ENCODE measurements at places on chromosomes 5 and 9.

DNA sequence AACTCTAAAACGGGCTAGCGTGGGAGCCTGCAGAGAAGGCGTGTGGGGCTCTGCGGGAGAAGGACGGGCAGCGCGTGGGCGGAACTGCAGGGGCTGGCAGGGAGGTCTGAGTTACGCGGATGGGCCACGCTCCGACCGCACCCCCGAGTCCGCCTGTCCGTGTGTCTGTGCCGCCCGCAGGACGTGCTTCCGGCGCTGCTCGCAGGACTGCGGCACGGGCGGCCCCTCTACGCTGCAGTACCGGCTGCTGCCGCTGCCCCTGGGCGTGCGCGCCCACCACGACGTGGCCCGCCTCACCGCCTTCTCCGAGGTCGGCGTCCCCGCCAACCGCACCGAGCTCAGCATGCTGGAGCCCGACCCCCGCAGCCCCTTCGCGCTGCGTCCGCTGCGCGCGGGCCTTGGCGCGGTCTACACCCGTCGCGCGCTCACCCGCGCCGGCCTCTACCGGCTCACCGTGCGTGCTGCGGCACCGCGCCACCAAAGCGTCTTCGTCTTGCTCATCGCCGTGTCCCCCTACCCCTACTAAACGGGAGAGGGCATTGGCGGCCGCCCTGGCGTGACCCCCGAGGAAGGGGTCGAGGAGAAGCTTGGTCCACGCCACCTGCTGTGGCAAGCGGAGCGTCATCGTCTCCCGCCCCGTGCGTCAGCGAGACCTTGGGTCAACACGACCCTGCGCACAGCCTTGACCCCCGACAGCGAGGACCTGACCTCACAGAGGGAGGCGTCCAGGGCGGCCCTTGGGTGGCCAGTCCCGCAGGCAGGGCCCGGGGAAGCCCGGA is 11.4 kb upstream of the ASS1 start:
- no peak overlapping the region for H3K27ac ChIP-seq
- peak; percentile 61 for DNase-seq
- no peaks in the 10 kb centered on the region for H3K27me3 ChIP-seq
- no peaks in the 10 kb centered on the region for H3K36me3 ChIP-seq
- peak overlapping the region; percentile 48 for H3K4me3 ChIP-seq

GRCh38 chr9:69175486-69175885 is 1.4 kb downstream of the TJP2 start:
- peak overlapping the region; percentile 82 for H3K4me3 ChIP-seq
- H3K4me1 ChIP-seq: peaks cover 5% of the 10 kb centered on the region
- no peaks in the 10 kb centered on the region for H3K36me3 ChIP-seq
- DNase-seq: no peak

- no peak overlapping the region for H3K27ac ChIP-seq
- no peak for DNase-seq
Observed at GRCh38 chr5:1846583-1846982, 36.1 kb downstream of the IRX4 start.

DNA sequence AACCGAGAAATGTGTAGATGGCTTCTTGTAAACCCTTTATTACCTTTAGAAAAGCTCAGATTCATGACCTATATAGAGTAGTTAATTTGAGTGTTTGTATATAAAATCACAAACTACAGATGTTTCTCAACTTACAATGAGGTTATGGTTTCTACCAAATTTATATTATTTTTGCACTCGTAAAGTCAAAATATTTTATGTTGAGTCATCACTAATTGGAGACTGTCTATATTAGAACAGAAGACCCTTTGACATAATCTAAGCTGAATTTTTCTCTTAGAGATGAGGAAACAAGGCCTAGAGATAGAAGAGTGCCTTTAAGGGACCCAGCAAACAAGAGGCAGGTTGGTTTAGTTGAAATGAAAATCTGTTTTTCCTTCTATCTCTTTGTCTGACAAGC is 20.0 kb upstream of the NMUR2 start:
- no peaks in the 10 kb centered on the region for H3K4me1 ChIP-seq
- no peak overlapping the region for H3K4me3 ChIP-seq
- no peaks in the 10 kb centered on the region for H3K27me3 ChIP-seq
- no peaks in the 10 kb centered on the region for H3K36me3 ChIP-seq
- no peak overlapping the region for H3K27ac ChIP-seq

DNA sequence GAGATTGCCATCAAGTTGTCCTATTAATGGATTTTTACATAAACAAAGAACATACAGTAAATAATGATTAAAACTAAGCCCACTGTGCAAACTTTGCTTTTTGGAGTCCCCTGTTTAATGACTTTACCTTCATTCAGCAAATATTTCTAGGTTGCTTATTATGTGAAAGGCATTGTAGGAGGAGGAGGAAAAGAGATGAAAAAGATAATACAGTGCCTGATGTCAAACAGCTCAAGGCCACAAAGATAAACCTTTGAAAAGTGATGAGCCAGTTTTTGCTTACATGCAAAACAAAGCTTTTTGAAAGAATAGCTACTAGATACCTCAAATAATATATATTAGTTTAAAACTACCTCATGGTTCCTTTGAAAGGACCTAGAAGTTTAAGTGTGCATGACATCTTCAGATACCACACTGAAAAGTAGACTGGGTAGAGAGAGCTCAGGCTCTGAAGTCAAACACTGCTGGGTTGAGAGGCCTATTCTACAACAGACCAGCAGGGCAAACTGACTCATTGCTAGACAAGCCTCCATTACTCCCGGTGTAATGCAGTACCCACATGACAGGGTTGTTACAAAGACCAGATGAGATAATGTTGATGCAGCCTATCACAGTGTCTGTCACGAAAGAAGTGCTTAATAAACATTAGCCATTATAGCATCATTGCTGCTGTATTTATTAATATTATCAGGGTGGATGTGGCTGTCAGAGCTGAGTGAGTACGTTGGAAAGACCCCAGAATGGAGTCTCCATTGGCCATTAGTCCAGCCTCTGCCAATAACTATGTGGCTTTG is 11.8 kb downstream of the DEPDC1B start:
- H3K27me3 ChIP-seq: no peaks in the 10 kb centered on the region
- H3K27ac ChIP-seq: no peak overlapping the region
- H3K4me1 ChIP-seq: no peaks in the 10 kb centered on the region
- no peak overlapping the region for H3K4me3 ChIP-seq

- no peak for DNase-seq
- no peaks in the 10 kb centered on the region for H3K36me3 ChIP-seq
- H3K4me1 ChIP-seq: no peaks in the 10 kb centered on the region
Observed at GRCh38 chr9:130497139-130497538, 52.4 kb downstream of the ASS1 start.

DNA sequence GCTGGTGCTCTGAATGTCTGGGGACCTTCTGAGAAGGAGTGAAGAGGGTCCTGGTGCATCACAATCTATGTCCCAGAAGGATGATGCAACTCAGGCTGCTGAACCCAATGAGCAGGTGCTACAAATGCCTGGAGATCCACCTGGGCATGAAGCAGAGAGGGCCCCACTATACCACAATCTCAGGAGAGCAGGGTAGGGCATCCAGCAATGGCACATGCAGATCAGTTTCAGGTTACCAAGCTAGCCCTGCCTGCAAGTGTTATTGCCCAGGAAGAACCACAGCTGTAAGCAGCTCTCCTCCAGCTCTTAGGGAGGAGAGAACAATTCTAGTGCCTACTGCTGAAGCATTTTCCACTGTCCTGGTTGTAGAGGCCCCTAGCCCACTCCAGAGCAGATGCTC is 389.2 kb upstream of the TNC start:
- no peak for DNase-seq
- no peaks in the 10 kb centered on the region for H3K27me3 ChIP-seq
- H3K36me3 ChIP-seq: no peaks in the 10 kb centered on the region
- no peak overlapping the region for H3K4me3 ChIP-seq

DNA sequence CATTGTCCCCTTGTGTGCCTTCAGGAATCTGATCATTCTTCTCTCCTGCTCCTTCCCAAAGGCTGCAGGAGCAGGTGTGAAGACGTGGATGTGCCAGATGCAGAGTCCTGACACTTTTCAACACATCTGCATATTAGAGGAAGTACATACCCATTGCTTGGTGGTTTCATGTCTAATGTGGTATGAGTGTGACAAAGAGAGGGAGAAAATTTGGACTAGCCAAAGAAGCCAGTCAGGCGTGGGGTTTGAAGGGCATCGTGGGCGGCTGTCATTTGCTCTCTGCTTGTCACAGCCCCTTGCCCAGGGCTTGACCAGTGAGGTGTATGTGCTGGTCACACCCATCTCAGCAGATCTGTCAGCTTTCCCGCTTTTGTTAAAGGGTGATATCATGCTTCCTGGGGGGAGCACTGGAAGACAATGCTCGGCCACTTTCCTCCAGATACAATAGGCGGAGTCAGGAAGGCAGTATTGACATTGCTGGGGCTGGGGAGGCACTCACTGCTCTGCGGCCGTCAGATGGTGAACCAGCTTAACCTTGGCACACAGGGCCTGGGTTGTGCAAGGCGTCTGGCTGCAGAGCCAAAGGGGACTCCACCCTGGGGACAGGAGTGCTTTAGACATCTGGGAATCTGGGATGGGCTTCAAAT is 8.6 kb downstream of the TEK start:
- no peaks in the 10 kb centered on the region for H3K36me3 ChIP-seq
- H3K27me3 ChIP-seq: no peaks in the 10 kb centered on the region
- H3K4me1 ChIP-seq: no peaks in the 10 kb centered on the region
- no peak for DNase-seq

GRCh38 chr9:19788614-19789271 is at the start of gene SLC24A2:
Gene SLC24A2 (minus strand): TSS chr9:19789037.
- H3K4me3 ChIP-seq: peak within 1 kb of the TSS; percentile 36
- no peaks in the 10 kb centered on the region for H3K4me1 ChIP-seq
- DNase-seq: peak; percentile 17
- H3K27ac ChIP-seq: no peak within 1 kb of the TSS
- H3K36me3 ChIP-seq: no peaks in the 10 kb centered on the region
